ENCODE measurements at places on chromosomes 2 and 18. TPM values are rescaled to one million over a fixed set of nuclear protein-coding genes. Genes with fewer than 3 reads are reported as not detected.

The ORMDL1 gene
- 73.1 TPM for total RNA-seq

DNA sequence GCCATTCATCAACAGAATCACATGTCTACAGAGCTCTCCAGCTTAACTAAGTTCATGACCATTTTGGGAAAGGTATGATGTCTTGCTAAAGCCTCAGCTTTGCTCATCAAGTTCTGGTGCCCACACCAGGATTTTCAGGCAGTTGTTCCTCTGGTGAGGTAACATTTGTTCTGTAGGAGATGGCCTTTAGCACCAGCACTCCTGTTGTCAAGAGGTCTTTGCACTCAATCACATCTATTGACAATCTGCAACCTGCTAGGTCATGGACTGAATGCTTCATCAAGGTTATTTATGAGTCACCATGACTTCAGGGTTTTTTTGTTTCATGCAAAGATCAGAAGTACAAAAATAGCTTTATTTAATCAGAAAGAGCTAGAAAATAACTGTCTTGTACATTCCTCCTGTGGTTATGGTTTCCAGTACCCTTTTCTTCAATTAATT is 36.6 kb upstream of the VIT start:
- no peak for DNase-seq
- H3K27me3 ChIP-seq, result peaks cover 5% of the 10 kb centered on the region
- no peak overlapping the region for H3K4me3 ChIP-seq
- H3K4me1 ChIP-seq, result no peaks in the 10 kb centered on the region

The CD8A gene
- total RNA-seq, result 85.0 TPM

The ARHGAP28 gene
- not detected for total RNA-seq

- no peak overlapping the region for H3K27ac ChIP-seq
- no peak for DNase-seq
- H3K27me3 ChIP-seq, result peaks cover 5% of the 10 kb centered on the region
- peaks cover 2% of the 10 kb centered on the region for H3K36me3 ChIP-seq
- peaks cover 8% of the 10 kb centered on the region for H3K4me1 ChIP-seq
- H3K4me3 ChIP-seq, result no peak overlapping the region
Measured at GRCh38 chr2:106890606-106891005, 4.6 kb upstream of the ST6GAL2 start.

The UGT1A3 gene
- total RNA-seq, result not detected

- no peak overlapping the region for H3K27ac ChIP-seq
- DNase-seq, result no peak
- H3K4me1 ChIP-seq, result no peaks in the 10 kb centered on the region
- no peaks in the 10 kb centered on the region for H3K36me3 ChIP-seq
- H3K4me3 ChIP-seq, result no peak overlapping the region
- H3K27me3 ChIP-seq, result no peaks in the 10 kb centered on the region
Measured at GRCh38 chr18:79446931-79447330, 51.2 kb downstream of the NFATC1 start.

The PAIP2B gene
- 0.78 TPM for total RNA-seq

DNA sequence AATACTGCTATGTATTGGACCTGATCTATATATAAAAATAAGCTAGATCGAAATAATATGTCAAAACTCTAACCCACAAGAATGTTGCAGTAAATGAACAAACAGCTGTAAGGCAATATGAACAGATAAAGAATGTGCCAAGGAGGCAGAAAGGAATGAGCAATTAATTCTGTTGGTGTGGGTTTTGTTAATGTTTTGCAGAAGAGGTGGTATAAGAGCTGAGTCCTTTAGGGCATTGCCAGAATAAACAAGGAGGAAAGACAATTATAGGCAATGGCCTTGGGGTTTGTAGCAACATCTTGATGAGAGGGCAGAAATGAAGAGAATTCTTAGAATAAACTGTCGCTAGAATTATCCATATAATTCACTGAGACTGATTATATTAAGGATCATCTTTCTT is 240.9 kb upstream of the GULP1 start:
- no peak overlapping the region for H3K4me3 ChIP-seq
- no peaks in the 10 kb centered on the region for H3K4me1 ChIP-seq
- no peak for DNase-seq

The TMEM178A gene
- not detected for total RNA-seq

- no peak overlapping the region for H3K4me3 ChIP-seq
- peaks cover 42% of the 10 kb centered on the region for H3K4me1 ChIP-seq
- peaks cover 27% of the 10 kb centered on the region for H3K36me3 ChIP-seq
- DNase-seq, result no peak
Measured at GRCh38 chr2:102438111-102438510, 15.2 kb downstream of the IL18RAP start.

GRCh38 chr2:226865273-226865672 is 29.4 kb downstream of the RHBDD1 start:
- peaks cover 24% of the 10 kb centered on the region for H3K4me1 ChIP-seq
- H3K4me3 ChIP-seq, result no peak overlapping the region
- H3K36me3 ChIP-seq, result peaks cover 18% of the 10 kb centered on the region
- H3K27ac ChIP-seq, result no peak overlapping the region
- H3K27me3 ChIP-seq, result no peaks in the 10 kb centered on the region
- no peak for DNase-seq

- no peak for DNase-seq
- no peaks in the 10 kb centered on the region for H3K36me3 ChIP-seq
- H3K27me3 ChIP-seq, result no peaks in the 10 kb centered on the region
- H3K4me3 ChIP-seq, result no peak overlapping the region
Measured at GRCh38 chr2:129484999-129485897, 494.2 kb upstream of the RAB6C start.

- H3K4me1 ChIP-seq, result peaks cover 5% of the 10 kb centered on the region
- DNase-seq, result no peak
- H3K36me3 ChIP-seq, result no peaks in the 10 kb centered on the region
Measured at GRCh38 chr18:2857491-2858131, 10.8 kb downstream of the EMILIN2 start.

DNA sequence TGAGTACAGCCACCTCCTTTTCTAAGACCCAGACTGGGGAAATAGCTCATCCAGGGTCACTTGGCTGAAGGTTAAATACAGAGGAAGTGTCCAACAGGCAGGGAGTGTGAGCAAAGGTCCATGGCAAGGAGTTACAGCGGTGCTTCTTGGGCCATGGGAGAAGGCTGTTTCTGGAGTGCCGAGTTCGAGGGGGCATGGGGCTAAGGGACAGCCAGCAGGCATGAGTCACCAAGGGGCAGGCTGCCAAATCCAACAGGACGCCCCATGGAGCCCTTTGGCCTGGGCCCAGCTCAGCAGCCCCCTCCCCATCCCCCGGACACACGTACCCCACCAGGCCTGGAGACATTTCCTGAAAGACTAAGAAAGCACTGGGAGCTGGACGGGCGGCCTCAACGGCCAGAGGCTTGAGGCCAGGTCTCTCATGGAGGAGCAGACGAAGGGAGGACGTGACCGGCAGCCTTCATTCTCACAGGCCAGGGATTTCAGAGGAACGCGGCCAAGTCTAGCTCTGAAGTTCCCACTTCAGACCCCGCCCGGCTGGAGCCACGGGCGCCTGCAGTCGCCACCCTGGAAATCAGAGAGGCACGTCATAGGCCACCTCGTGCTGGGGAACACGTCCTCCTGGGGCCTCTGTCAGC is 160.4 kb downstream of the SMAD7 start:
- peak; percentile 38 for DNase-seq
- H3K36me3 ChIP-seq, result no peaks in the 10 kb centered on the region
- H3K27ac ChIP-seq, result peak overlapping the region; percentile 84
- H3K27me3 ChIP-seq, result no peaks in the 10 kb centered on the region
- H3K4me3 ChIP-seq, result no peak overlapping the region

The SNTG2 gene
- 0.31 TPM for total RNA-seq

DNA sequence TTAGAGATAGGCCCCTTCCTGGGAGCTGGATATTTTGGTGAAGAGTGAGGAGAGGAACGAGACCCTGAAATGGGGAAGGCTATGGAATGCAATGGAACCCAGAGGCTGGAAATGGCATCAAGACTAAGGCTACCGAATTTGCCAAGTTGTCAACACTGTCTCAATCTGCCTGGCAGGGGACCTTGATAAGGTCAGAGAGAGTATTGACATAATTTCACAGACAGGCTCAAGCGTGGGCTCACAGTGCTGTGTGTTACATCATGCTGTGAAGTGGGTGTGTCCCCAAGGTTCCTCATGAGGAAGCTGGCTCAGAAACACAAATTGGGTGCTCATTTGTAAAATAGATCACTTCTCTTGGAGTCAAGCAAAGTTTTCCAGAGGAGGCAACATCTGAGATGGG is 51.8 kb upstream of the CYRIA start:
- peak overlapping the region; percentile 43 for H3K27ac ChIP-seq
- H3K36me3 ChIP-seq, result no peaks in the 10 kb centered on the region
- H3K4me1 ChIP-seq, result peaks cover 6% of the 10 kb centered on the region
- H3K4me3 ChIP-seq, result no peak overlapping the region
- DNase-seq, result no peak
- H3K27me3 ChIP-seq, result peaks cover 2% of the 10 kb centered on the region

DNA sequence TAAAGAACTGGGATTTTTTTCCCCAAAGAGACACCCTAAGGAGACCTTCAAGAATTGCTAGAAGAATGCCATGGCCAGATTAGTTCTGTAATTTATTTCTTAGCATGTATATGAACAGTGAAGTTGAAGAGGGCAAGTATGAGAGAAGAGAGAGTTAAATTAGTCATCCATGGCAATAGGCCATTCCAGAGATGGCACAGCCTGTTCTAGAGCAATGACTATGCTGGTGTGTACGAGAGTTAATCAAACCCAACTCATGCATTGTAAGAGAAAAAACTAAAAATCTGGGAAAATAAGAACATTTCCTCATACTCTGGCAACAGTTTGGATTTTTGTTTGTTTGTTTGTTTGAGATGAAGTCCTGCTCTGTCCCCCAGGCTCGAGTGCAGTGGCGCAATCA is 112.1 kb upstream of the PIK3C3 start:
- H3K4me1 ChIP-seq, result no peaks in the 10 kb centered on the region
- DNase-seq, result no peak
- H3K27me3 ChIP-seq, result no peaks in the 10 kb centered on the region

- no peak for DNase-seq
- no peak overlapping the region for H3K4me3 ChIP-seq
- H3K27me3 ChIP-seq, result no peaks in the 10 kb centered on the region
- H3K36me3 ChIP-seq, result no peaks in the 10 kb centered on the region
- H3K4me1 ChIP-seq, result no peaks in the 10 kb centered on the region
Measured at GRCh38 chr2:229363185-229363814, 92.2 kb upstream of the PID1 start.

GRCh38 chr18:34911661-34912384 is 129.4 kb upstream of the MAPRE2 start:
- H3K27ac ChIP-seq, result no peak overlapping the region
- H3K4me1 ChIP-seq, result no peaks in the 10 kb centered on the region
- H3K27me3 ChIP-seq, result peaks cover 4% of the 10 kb centered on the region
- no peak for DNase-seq
- H3K4me3 ChIP-seq, result no peak overlapping the region
- H3K36me3 ChIP-seq, result peaks cover 2% of the 10 kb centered on the region

- H3K27ac ChIP-seq, result no peak overlapping the region
- H3K4me3 ChIP-seq, result no peak overlapping the region
- DNase-seq, result no peak
- H3K36me3 ChIP-seq, result no peaks in the 10 kb centered on the region
- H3K4me1 ChIP-seq, result no peaks in the 10 kb centered on the region
Measured at GRCh38 chr2:62688771-62689170, 16.7 kb upstream of the EHBP1 start.

GRCh38 chr2:113105047-113105785 is 22.2 kb upstream of the IL1RN start:
- peaks cover 21% of the 10 kb centered on the region for H3K4me1 ChIP-seq
- H3K27ac ChIP-seq, result peak overlapping the region; percentile 79
- no peak for DNase-seq
- no peak overlapping the region for H3K4me3 ChIP-seq
- no peaks in the 10 kb centered on the region for H3K36me3 ChIP-seq

GRCh38 chr18:74563999-74564398 is 29.7 kb downstream of the CNDP1 start:
- peaks cover 5% of the 10 kb centered on the region for H3K36me3 ChIP-seq
- no peak for DNase-seq
- no peak overlapping the region for H3K4me3 ChIP-seq
- H3K27me3 ChIP-seq, result peaks cover 24% of the 10 kb centered on the region
- H3K4me1 ChIP-seq, result no peaks in the 10 kb centered on the region

- no peak overlapping the region for H3K27ac ChIP-seq
- H3K36me3 ChIP-seq, result no peaks in the 10 kb centered on the region
- H3K27me3 ChIP-seq, result no peaks in the 10 kb centered on the region
- H3K4me3 ChIP-seq, result no peak overlapping the region
- DNase-seq, result no peak
- H3K4me1 ChIP-seq, result no peaks in the 10 kb centered on the region
Measured at GRCh38 chr18:41391616-41392595, 563.1 kb upstream of the PIK3C3 start.

The SMYD1 gene
- not detected for total RNA-seq

The PIEZO2 gene
- not detected for total RNA-seq

DNA sequence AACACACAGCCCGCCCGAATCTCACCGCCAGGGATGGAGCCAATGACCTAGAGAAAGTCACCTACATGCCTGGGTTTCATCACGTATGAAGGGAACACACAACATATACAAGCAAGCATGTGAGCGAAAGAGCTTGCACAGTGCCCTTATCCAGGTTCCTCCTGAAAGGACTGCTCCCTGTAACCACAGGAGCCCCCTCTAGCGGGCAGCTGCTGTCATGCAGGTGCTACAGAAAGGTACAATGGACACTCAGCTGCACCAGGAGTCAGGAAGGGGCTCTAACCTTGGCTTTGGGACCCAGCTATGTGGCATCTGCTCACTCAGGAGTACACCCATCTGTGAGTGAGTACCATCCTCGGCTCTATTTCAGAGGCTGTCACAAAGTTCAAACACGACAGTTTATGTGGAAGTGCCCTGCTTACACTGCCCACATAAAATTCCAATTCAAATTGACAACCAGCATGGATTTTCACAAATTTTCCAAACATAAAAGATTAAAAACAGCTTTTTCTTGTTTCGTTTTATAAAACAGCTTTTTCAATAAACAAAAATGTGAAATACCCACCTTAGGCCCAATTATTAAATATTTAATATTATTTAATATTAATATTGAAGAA is 3.5 kb downstream of the NDUFA10 start:
- peak; percentile 74 for DNase-seq
- no peak overlapping the region for H3K27ac ChIP-seq
- no peaks in the 10 kb centered on the region for H3K27me3 ChIP-seq
- peaks cover 25% of the 10 kb centered on the region for H3K36me3 ChIP-seq

- no peaks in the 10 kb centered on the region for H3K4me1 ChIP-seq
- no peak overlapping the region for H3K4me3 ChIP-seq
- H3K27me3 ChIP-seq, result no peaks in the 10 kb centered on the region
- H3K36me3 ChIP-seq, result no peaks in the 10 kb centered on the region
- DNase-seq, result no peak
Measured at GRCh38 chr18:65091744-65092329, 659.0 kb upstream of the CDH7 start.

The GKN2 gene
- not detected for total RNA-seq

- no peaks in the 10 kb centered on the region for H3K27me3 ChIP-seq
- H3K36me3 ChIP-seq, result peaks cover 6% of the 10 kb centered on the region
- H3K4me3 ChIP-seq, result no peak overlapping the region
- H3K4me1 ChIP-seq, result peaks cover 4% of the 10 kb centered on the region
- peak overlapping the region; percentile 83 for H3K27ac ChIP-seq
Measured at GRCh38 chr2:46521215-46521683, 41.9 kb downstream of the TMEM247 start.
